ENCODE measurements at places on chromosomes 2 and 18.
A peak's percentile ranks its signal among the peaks of the same experiment; 100 is the strongest.

GRCh38 chr18:63765837-63766236, 9.4 kb upstream of the SERPINB7 start:
- no peak for DNase-seq

DNA sequence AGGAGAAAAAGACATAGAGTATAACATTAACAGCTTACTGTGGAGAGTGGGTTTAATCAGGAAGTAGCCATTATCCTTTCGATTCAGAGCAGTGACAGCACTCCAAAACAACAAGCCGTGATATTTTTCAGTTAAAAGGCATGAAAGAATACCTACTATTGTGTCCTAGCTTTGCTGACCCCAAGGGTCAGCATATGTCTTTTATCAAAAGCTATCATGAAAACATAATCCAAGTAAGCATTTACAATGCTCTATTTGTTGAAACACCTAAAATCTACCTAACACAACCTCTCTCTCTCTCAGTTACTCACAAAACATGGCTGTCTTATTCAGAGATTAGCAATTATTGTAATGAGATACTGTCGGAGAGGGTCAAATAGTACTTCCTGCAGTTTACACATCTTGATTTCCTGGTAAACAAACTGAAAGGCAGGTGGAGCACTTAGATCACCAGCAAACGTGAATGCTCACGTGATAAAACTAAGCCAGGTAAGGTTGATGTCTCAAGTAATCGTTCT, 100.0 kb downstream of the BAZ2B start:
- peak; percentile 54 for DNase-seq

DNA sequence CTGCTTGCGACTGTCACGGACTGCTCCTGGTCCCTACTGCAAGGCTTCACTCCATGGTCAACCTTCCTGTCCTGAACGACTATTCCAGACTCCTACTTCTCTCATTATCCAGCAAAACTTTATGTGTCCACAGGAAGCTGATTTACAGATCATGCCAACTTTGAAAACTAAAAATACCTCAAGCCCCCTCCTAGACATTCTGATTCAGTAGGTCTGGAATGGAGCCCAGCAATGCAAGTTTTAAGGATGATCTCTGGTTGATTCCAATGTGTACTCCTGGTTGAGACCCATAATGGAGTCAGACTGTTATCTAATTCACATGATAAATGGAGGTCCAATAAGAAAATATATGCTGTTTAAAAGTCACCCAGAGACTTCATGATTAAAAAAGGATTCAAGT, 13.1 kb upstream of the LRATD1 start:
- no peak for DNase-seq

DNA sequence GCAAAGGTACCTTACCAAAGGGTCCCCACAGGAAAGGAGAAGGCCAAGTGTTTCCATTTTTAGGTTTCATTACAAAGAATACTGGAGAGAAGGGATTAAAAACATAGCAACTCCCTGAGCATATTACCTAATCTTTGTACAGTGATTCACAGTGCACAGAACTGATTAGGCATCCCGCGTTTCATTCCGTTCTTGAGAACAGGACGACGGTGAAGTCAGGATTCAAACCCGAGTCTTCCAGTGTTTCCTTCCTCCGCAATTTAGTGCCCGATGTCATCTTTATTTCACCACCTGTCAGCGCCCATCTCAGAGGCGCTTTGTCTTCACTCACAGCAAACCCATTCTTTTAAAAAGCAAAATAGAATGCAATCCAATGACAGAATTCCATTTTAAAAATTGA, 488.5 kb downstream of the EIPR1 start:
- DNase-seq: no peak

- no peak for DNase-seq
Measured at GRCh38 chr2:239537633-239538356, 137.0 kb upstream of the HDAC4 start.

Measured in inflammatory macrophage treated with lipopolysaccharide for 1 hour (primary cell).